Stimulated activated CD4-positive, alpha-beta T cell treated with anti-CD3 and anti-CD28 coated beads, Interleukin-1b, Interleukin-23, amount 100 ng/mL, for 1 hour (primary cell): ENCODE measurements at places on chromosomes 11 and 22.

- no peak for DNase-seq
Observed at GRCh38 chr11:27934830-27935145, 173.2 kb downstream of the KIF18A start.

- DNase-seq = no peak
Observed at GRCh38 chr11:78460471-78460870, 42.9 kb upstream of the GAB2 start.

GRCh38 chr22:50153056-50153755 lies 17.3 kb upstream of the PANX2 start:
- DNase-seq = no peak

DNA sequence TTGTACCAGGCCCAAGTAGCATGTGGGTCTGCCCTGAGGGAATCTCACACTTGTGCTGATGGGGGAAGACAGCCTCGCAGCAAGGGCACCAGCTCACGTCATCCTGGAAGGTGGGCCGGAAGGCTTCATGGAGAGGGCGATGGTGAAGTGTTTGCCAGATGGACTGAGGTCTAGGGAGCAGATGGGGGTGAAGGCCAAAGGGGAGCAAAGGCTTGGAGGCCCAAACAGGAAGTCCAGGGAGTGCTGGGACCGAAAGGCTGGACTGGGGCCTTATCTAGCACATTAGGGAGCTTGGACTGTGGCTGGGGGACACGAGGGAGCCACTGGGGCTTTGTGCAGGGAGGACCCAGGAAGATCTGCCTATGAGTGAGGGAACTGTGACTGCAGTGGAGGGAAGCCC lies 1.2 kb upstream of the TNFRSF13C start:
- no peak for DNase-seq

DNA sequence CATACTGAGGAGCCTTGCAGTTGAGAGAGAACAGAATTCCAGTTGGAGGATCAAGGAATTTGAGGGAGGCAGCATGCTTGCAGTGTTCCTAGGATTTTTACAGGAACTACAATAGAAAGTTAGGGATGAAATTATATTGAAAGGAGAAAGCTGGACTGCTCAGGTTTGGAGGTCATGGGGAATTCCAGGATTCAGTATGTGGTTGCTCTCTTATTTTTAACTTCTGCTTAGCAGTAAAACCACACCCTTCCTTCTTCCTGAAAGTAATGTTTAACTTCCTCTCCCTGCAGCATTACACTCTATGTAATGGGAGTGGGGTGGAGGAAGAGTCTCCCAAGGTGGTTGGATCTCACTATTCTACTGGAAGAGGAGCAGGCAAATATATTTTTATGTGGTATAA lies 31.3 kb downstream of the CTNND1 start:
- no peak for DNase-seq

- no peak for DNase-seq
Observed at GRCh38 chr11:278001-278951, at the start of gene NLRP6. TSS of gene NLRP6 (plus strand) at chr11:278407. CDS start at chr11:278570, 163 bp downstream.

DNA sequence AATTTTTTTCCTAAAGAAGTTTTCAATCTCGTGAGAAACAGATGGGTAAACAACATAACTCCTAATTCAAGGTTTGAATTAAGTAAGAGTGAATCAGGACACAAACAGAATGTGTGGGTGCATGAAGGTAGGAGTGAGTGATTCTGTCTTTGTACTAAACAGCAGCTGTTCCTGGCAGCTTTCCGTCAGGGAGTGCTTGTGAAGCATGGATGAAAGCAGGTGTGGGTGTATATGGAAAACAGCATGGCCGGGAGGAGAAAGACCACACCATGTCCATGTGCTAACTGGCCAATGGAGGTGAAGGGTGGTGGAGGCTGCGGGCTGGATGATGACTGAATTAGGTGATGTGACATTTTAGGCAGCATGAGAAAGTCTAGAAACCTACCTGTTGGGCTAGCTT lies 49.6 kb downstream of the BARX2 start:
- no peak for DNase-seq

- no peak for DNase-seq
Observed at GRCh38 chr11:62592989-62593421, 1.7 kb upstream of the TUT1 start.

- DNase-seq = no peak
Observed at GRCh38 chr22:41947424-41948080, 600 bp upstream of the CENPM start.

DNA sequence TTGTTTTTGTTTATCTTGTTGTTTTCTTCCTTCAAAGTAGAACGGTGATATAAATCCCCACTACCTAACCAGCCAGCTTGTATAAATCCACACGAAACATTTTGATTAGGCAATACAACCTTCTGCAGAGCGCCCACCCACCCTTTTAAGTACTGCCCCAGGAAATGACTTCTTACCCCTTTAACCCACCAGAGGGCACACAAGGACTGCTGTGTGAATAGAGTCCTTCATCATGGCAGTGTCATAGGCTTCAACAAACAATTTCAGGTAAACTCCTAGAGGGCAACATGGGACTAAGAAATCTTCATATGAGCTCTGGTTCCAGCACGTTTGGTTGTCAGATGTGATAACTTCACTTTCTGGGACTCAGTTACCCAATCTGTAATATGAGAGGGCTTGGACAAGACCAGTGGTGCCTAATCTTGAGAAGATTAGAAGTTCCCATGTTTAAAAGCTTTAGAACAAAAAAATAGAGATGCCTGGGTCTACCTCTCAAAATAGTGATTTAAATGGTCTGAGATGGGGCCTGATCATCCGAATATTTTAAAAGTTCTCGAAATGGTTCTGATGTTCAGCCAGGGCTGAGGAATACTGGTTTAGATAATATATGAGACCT lies 56.1 kb downstream of the PIWIL4 start:
- DNase-seq = no peak

GRCh38 chr11:5891216-5891800 lies 1.7 kb upstream of the OR52E5 start:
- no peak for DNase-seq

DNA sequence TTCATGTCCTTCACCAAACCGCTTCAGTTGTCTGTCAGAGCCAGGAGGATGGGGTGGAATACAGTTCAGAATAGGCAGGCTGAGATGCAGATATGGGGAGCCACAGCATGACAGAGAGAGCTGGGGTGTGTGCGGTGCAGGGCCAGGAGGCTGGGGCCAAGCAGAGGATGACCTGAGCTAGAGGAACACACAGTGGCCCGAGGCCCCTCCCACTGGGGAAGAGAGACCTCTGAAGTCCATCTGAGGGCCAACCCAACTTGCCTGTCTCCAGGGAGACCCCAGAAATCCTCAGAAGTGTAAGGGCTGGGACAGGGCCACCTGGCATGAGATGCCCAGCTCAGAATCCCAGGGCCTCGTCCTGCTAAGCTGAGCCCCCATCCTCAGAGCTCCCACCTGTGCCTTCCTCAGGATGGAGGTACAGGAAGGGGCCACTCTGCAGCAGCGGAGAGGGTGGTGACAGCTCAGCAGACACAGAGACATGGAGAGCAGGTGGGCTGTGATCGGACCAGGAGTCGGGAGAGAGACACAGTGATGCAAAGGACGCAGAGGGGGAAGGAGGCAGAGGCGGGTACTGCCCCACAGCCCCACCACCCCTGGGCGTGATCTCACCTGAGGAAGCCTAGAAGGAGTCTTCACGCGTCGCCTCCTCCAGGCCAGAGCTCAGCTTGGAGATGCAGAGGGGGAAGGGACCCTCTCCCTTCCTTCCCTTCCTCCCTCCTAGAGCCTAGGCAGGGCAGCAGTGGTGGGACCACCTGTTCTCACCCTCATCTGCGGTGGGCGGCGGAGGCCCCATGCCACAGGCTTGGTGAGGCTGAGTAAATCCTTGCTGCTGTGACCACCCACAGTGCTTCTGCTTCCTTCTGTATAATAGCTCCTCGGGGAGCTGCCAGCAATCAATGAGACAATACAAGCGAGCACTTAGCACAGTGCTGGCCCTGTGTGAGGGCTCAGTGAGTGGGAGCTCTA lies 9.1 kb upstream of the TUB start:
- no peak for DNase-seq

DNA sequence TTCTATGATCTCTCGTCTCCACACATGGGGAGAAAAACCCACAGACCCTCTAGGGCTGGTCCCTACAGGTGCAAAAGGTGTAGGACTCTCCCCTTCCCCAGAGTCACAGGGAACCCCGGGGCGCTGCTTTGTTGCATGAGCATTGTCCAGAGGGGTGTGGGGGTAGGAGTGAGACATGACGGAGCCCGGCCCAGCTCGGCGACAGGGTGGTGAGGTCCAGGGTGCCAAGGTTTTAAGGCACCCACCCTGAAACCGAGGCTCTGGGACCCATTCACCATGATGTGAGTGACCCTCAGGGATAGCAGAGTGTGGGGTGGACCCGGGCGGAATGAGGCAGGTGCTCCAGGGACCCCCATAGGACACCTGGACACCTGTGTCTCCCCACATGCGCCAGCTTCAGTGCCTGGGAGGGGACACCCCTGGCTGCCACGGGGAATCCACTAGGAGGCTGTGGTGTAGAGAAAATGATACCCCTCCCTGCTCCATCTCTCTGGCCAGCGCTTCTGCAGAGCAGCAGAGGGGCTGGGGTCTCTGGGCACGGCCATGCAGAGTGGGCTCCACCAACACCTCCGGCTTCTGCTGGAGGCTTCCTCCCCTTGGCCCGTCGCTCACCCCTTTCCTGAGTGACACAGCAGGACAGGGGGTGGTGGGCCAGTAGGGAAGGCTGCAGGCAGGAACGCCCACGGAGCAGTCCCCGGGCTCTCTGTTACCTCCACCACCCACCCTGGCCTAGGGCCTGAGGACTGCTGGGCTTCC lies 15.2 kb downstream of the KRTAP5-5 start:
- DNase-seq = no peak

DNA sequence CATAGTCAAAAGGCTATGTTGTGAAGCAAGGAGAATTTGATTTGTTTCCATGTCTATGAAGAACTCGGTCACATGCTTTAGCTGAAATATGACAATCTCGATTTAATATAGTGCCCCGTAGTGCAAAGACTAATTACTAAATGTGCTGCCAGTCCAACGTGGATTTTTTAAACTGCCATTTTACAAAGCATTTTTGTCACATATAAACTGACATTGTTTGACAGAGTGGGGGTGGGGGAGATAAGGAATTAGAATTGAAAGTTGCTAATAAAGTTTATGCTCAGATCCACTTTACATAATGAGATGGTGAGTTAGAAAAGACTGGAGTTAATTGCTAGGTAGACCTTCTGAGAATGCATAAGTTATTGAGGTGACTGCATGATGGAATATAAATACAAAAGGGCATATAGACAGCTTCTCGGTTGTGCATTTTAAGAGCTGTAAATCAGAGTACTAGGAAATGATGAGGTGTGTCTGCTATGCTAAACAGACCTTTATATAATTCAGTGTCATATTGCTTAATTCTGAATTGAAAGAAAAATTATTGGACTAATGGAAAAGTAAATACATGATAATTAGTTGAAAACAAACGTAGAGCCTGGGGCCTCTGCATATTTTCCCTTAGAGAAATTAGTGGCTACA lies 158.9 kb upstream of the MTNR1B start:
- no peak for DNase-seq
